Tibial nerve (tissue), 4 donors: ENCODE measurements at places on chromosomes 1 and 21.

DNA sequence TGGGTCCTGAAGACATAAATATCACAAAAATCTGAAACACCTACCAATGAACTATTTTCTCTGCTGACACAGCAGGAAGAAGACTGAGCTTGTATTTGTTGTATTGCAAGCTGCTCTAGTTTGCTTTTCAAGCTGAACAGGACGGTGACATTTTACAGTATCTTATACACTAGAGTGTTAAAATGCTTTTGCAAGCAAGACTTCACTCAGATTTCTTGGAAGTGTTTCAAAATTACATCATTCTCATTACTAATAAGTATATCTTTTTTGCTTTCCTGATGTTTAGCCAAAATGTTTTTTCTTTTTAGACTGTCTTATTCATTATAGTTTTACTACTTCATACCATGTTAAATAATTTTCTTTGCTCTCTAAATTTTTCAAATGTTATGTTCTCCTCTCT lies 427.1 kb upstream of the CXADR start:
- no peak for DNase-seq

- no peak for DNase-seq
Measured at GRCh38 chr1:116123837-116124533, 12.8 kb downstream of the MAB21L3 start.

DNA sequence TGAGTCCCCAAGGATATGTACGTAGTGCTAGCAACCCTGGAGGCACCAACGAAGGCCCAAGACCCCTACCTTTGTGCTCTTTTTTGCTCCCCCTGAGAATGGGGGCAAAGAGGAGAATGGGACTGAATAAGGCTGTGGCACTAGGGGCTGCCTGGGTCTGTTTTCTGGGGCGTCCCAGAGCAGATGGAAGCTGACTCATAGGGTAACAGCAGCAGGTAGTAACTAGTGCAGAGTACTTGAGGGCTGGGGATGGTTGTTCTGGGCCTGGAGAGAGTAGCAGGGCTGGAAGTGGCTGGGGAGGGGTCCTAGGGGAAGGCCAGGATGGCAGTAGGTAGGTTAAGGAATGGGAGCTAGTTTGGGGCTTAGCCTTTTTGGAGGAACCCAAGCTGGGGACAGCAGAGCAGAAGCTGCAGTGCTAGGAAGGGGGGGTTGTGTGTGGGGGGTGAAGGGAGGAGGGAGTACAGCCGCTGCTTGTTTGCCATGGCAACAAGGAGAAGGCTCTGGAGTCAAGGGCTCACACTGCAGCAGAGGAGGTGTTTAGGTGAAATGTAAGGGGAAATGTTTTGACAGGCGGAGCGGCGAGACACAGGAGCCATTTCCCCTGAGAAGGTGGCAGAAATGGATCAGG lies 1.8 kb downstream of the NCDN start:
- DNase-seq: no peak

DNA sequence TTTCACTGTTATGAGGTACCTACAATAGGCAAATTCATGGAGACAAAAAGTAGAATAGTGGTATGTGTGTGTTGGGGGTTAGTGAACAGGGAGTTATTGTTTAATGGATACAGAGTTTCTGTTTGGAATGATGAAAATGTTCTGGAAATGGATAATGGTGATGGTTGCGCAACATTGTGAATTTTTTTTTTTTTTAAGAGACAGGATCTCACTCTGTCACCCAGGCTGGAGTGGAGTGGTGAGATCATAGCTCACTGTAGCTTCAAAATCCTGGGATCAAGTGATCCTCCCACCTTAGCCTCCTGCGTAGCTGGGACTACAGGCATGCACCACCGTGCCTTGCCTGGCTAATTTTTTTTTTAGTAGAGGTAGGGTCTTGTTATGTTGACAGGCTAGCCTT lies 34.5 kb upstream of the TRABD2B start:
- DNase-seq: no peak

DNA sequence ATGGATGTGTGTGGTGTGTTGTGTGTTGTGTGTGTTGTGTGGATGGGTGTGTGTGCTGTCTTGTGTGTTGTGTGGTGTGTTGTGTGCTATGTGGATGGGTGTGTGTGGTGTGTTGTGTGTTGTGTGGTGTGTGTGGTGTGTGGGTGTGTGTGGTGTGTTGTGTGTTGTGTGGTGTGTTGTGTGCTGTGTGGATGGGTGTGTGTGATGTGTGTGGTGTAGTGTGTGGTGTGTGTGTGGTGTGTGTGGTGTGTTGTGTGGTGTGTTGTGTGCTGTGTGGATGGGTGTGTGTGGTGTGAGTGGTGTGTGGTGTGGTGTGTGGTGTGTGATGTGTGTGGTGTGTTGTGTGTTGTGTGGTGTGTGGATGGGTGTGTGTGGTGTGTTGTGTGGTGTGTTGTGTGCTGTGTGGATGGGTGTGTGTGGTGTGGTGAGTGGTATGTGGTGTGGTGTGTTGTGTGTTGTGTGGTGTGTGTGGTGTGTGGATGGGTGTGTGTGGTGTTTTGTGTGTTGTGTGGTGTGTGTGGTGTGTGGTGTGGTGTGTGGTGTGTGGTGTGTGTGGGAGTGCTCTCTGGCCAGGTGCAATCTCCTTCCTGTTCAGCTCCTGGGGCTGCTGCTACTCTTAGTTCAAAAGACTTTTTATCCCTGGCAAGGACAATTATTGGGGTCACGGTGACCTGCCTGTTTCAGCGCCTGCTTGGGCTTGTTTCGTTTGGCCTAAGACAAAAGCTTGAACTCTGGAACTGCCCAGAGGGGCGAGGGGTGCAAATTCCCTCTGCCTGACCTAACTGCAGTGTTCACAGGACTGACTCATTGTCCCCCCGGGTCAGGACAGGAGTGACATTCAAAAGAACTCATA lies 101.1 kb downstream of the UBIAD1 start:
- no peak for DNase-seq

GRCh38 chr1:110384581-110385321 lies 6.1 kb downstream of the SLC16A4 start:
- no peak for DNase-seq

DNA sequence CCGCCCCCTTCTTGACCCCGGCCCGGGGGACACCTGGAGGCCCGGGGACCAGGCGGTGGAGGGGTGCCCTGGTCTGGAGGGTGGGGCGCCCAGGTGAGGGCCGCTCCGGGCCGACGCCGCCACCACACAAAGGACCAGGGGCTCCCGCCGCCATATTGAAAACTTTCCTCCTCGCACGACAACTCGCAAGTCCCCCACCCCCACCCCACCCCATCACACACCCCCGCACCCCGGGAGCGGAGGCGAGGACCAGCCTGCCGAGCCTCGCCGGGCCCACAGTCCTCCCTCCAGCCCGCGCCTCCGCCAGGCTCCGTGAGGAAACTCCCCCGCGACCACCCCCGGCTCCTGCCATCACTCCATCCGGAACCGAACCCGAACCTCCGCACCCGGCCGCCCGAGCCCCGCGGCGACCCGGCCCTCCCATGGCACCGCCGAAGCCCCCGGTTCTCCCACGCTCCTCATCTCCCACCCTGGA lies 733 bp downstream of the KDM5B start:
- no peak for DNase-seq

- peak; percentile 64 for DNase-seq
Measured at GRCh38 chr1:44842862-44843655, at the start of gene PTCH2. PTCH2 (minus strand) TSS chr1:44843253; CDS start chr1:44842932, 321 bp downstream.

- DNase-seq: no peak
Measured at GRCh38 chr21:17003258-17003615, 509.6 kb upstream of the CXADR start.

DNA sequence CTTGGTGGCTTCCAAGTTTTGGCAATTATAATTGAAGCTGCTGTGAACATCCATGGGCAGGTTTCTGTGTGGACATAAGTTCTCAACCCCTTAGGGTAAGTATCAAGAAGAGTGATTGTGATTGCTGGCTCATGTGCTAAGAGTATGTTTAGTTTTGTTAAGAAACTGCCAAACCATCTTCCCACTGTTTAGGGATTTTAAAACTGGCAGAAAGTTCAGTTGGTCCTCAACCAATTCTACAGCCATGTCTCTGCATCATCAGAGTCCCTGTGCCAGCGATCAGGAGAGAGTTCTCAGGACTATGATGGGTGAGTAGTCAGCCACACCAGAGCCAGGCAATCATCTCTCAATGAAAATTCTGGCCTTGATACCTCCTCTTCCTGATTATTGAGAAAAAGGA lies 193.8 kb downstream of the ZC3H11B start:
- no peak for DNase-seq

- DNase-seq: no peak
Measured at GRCh38 chr1:10754568-10755329, 41.7 kb downstream of the CASZ1 start.

GRCh38 chr1:174209347-174210187 lies 50.2 kb downstream of the RABGAP1L start:
- DNase-seq: no peak

DNA sequence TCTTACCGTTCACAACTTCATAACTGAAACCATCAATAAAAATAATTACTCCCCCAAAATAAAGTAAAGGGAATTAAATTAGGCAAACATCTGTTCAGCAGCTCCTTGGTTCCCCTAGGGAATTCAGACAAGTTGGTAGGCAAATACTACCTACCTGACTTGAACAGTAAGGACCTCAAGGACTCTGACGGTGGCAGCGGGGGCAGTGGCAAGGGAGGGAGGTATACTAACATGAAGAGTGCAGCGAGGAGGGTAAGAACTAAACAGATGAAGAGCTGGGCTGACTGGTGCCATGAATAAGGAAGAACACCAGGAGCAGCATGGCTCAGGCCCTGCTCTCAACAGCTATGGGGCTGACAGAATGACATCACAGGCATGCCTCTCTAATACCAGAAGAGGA lies 33.1 kb downstream of the MTOR start:
- no peak for DNase-seq

DNA sequence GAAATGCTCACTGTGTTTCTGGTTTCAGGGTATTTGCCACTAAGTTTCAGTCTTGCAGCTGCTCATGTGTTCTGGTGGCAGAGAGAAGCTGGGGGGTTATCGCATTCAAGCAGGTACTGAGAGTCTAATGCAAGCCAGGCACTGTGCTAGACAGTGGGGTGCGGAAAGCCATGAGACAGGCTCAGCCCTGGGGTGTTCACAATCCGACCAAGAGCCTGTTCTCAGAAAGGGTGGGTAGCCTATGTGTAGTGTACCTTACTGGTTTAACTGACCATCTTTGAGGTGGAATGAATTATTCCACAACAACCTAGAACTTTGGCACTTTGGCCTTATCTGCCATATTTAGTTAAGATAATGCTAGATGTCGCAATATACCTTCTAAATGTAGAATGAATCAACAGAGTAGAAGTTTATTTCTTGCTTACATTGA lies 55.3 kb upstream of the ROR1 start:
- DNase-seq: no peak

- DNase-seq: no peak
Measured at GRCh38 chr1:3036447-3037280, 15.4 kb downstream of the ACTRT2 start.

- DNase-seq: no peak
Measured at GRCh38 chr1:209583408-209583807, at the start of gene CAMK1G. CAMK1G (plus strand) TSS chr1:209583714; CDS start chr1:209594984, 11,270 bp downstream.

DNA sequence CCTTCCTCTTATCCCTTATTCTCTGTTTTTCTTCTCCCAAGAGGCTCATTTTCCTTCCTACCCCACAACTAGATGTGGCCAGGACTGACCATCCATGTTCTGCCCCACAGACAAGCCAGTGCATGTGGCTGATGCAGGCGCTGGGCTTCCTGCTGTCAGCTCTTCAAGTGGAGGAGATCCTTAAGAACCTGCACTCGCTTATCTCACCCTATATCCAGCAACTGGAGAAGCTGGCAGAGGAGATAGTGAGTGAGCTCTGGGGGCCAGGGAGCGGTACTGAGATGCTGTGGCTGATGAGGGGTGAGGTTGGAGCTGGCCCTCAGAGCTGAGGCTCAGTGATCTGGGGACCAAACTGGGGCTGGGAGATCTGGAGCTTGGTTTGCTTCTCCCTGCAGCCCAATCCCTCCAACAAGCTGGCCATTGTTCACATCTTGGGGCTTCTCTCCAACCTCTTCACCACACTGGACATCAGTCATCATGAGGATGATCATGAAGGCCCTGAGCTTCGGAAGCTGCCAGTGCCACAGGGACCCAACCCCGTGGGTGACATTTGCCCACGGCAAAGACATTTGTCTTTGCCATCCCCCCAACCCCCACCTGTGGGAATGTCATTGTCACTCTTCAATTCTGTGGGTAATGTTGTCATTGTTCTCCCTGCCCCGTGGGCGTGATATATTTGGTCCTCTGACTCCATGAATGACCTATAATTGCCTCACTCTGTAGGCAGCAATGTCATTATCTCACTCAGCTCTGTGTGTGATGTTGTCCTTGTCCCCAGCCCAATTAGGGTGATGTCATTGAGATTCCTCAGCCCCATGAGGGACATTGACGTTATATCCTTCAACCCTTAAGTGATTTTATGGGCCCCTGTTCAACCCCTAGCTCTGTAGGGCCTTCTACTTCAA lies 11.2 kb upstream of the DPH2 start:
- no peak for DNase-seq

- peak; percentile 41 for DNase-seq
Measured at GRCh38 chr1:8661185-8662110, 156.0 kb downstream of the RERE start.

DNA sequence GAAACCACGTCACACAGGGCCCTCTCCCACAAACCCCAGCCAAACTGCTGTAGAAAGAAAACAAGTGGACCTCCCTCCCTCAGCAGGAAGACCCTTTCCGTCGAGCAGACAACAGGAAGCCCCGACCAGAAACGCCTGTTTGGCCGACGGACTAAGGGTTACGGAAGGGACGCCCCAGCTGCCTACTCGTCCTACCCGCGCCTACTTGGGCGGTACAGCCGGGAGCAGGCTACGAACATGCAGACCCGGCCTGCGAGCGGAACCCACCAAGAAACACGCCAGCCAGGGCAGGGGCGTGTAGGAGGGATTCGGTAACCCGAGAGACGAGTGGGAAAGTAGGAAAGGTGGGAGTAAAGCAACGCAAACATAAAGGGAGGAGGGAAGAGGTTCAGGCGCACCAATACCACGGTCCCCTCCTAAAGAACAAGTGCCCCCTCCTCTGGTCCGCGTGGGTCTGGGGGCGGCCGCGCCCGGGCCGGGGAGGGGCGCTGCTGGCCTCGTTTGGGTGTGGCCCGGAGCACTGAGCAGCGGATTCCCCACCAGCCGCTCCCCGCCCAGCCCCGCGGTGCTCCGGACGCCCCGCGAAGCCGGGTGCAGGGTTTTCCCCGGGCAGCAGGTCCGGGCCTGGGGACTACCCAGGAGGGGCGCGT lies 450 bp downstream of the S100A10 start:
- no peak for DNase-seq

DNA sequence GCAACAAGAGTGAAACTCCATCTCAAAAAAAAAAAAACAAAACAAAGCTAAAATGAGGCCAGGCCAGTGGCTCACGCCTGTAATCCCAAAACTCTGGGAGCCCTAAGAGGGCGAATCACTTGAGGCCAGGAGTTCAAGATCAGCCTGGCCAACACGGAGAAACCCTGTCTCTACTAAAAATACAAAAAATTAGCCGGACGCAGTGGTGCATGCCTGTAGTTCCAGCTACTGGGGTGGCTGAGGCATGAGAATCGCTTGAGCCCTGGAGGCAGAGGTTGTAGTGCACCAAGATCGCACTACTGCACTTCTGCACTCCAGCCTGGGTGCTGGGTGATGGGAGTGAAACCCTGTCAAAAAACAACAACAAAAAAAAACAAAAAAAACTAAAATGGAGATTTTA lies 191.2 kb upstream of the SGIP1 start:
- no peak for DNase-seq

GRCh38 chr1:156440654-156441437 lies 59.7 kb downstream of the MEF2D start:
- DNase-seq: no peak
